ENCODE measurements at places on chromosomes 2 and 18.
A peak's percentile ranks its signal among the peaks of the same experiment; 100 is the strongest.

DNA sequence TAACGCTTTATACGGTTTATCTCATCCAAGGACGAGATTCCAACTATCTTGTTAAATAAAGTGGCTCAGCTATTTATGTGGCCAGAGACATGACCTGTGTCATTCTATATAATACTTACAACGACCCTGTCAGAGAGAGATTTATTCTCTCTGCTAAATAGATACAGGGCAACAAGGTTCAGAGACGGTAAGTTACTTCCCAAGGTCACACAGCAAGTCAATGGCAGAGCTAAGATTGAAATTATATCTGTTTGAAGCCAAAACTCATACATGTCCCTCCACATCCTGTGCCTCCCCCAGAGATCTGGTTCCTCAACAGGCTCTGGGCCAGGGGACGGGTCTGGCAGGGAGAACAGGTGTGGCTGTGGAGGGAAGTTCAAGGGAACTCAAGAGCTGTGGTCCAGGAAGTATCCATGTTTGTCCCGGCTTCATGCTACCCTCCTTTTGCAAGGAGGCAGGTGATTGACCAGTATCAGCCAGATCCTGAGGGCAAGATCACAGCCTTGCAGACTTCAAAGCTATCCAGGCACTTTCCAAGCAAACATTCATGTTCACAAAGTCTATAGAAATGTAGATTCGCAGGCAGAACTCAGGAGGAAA, 99.8 kb downstream of the CAPN13 start:
- no peak for DNase-seq

DNA sequence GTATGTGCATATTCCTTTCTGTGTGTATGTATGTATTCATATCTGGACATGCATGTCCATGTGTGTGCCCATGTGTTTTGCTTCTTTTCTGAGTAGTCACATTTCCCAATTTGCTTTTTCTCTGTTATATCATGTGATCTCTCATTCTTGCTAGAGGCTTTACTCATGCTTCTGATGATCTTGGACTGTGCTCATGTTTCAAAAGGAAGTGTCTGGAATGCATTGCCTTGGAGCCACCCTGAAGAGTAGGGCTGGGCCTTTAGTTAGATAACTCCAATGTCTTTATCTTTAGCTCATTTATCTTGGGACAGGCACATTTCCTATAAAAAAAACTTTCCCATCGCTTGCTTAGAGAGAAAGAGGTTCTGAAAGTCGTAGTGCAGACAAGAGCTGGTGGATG, 859.2 kb downstream of the CNTNAP5 start:
- peak; percentile 12 for DNase-seq

DNA sequence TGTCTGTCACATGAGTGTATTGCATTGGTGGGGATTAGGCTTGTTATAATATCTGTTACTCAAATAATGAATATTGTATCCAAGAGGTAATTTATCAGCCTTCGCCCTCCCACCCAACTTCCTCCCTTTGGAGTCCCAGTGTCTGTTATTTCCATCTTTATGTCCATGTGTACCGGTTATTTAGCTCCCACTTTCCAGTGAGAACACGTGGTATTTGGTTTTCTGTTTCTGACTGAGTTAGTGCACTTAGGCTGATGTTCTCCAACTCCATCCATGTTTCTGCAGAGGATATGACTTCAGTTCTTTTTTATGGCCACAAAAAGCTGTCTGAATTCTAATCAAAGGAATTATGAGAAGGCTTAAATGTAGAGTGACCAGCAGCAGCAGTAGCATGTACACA, 104.0 kb upstream of the ARHGAP28 start:
- DNase-seq = no peak

- DNase-seq = peak; percentile 92
Observed at GRCh38 chr2:28717339-28717758, 34.3 kb upstream of the PPP1CB start.

- no peak for DNase-seq
Observed at GRCh38 chr2:10918661-10919409, 7.1 kb downstream of the KCNF1 start.

DNA sequence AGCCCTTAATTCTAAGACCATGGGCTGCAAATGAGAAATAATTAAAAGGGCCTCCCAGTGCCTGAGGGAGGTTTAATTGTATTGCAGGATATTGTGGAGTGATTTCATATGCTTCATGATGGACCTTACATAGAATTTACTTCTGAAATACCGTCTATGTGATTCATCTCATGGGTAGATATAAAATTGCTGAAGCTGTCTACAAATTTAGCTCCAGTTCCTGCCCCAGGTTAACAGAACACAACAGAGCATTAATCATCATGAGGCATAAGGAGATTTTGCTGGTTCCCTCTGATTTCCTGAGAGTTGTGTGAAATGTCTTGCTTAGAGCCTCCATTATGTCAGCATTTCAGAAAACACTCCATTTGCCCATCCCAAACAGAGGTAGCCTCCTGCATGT, 770 bp downstream of the UPP2 start:
- DNase-seq = no peak

GRCh38 chr2:162092658-162093556, 18.9 kb upstream of the DPP4 start:
- peak; percentile 71 for DNase-seq

GRCh38 chr2:136131484-136131960, 13.6 kb upstream of the CXCR4 start:
- no peak for DNase-seq

DNA sequence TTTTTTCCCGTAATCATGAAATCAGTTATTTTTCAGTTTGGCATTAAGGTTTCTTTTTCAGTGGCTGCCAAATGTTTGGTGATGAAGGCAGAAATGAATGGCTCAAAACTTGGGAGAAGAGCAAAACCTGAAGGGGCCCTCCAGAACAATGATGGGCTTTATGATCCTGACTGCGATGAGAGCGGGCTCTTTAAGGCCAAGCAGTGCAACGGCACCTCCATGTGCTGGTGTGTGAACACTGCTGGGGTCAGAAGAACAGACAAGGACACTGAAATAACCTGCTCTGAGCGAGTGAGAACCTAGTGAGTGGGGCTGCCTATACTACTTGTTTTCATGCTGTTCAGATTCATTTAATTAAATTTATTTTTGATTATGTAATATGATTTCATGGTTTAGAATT, 29.2 kb upstream of the MSH2 start:
- no peak for DNase-seq

DNA sequence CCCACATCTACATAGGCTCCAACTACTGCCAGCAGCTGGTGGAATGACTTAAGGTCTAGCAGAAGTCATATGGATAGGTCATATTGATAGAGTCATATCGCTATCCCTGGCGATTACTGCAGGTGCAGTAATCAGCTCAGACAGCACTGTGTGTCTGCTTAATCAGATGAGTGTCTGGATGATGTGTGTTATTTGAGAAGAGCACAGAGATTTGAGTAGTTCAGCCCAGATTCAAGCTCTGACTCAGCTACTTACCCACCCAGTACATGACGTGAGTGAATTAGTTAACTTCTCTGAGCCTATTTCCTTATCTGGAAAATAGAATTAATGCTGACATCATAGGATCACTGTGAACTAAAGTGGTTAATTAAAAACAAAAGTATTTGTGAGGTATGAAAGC, 78.9 kb downstream of the EHD3 start:
- DNase-seq = peak; percentile 33

- no peak for DNase-seq
Observed at GRCh38 chr2:130972410-130972809, 120.8 kb downstream of the FAM168B start.

GRCh38 chr2:26008851-26009566, 24.9 kb upstream of the RAB10 start:
- DNase-seq = peak; percentile 30

GRCh38 chr2:106996171-106996769, 110.3 kb upstream of the ST6GAL2 start:
- DNase-seq = no peak

- DNase-seq = no peak
Observed at GRCh38 chr18:64747803-64748202, 598.9 kb upstream of the LINC00305 start.

DNA sequence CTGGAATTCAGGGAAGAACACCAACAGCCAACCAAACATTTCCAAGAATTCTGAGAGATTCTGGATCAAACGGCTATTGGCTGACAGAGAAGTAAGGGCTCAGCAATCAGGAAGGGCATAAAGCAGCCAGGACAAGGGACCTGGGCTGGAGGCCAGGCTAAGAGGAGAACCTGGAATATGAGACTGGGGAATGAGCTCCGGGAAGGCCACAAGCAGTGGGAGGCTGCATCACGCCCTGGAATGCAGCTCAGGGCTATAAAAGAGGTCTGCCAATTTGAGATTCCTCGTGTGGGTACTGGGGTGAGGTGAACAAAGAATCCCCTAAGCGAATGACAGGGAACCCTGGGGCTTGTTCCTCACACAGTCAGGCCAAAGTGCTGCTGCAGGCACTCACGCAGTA, 60.4 kb downstream of the ANO7 start:
- no peak for DNase-seq

- DNase-seq = no peak
Observed at GRCh38 chr18:51006948-51007789, 22.8 kb upstream of the SMAD4 start.

GRCh38 chr18:72940986-72941385, 73.2 kb upstream of the NETO1 start:
- DNase-seq = no peak

DNA sequence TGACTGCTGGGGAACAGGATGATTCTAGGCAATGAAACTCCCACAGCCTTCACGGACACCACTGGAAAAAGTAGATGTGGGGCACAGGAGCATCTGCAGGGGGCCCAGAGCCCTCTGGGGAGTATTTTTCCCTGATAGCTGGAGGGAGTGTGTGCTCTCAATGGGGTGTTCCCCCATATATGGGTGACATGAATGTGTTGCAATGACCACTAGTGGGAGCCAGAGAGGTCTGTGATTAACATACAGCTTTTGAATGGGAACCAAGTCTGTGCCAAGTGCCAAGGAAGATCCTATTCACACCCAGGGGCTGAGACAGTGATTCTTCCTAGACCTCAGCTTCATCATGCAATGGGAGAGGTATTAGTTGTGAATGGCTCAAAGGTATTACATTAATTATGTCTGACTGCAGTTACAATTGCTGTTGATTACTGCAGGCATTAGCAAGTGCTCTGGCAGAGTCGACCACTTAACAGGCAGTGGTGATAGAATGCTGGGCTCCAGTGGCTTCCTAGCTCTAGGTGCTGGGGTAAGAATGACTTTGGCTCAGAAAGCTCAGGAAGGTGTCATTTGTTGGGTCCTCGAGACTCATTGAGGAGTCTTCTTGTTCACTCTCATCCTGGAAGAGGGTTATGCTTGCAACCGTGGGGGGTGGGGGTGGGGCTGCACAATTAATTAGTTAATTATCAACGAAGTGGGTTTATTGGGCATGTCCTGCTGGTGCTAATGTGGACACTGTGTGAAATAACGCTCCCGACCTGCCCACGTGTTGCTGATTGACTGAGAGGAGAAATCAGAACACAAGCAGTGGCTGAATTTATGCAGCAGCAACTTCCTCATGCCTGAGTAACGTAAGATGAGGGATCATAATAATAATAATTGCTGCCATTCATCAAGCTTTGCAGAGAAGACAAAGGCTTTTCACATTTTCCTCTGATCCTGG, 194.1 kb downstream of the CLIP4 start:
- peak; percentile 70 for DNase-seq

DNA sequence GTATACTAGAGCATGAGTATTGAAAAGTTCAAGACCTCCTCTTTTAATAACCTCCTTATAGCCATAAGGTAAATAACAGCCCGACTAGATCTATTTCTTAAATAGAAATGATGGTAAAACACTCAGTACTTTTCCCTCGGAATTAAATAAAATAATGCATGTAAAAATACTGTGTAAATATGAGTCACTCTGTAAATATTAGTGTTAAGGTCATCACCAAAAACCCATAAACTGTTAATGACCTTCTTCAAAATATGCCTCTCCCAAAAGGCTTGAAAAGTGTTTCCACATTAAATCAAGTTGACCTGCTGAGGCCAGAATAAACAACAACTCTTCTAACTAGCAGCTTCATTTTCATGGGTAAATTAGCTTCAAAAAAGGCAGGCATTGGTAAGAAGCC, 25.3 kb upstream of the BZW1 start:
- peak; percentile 75 for DNase-seq

GRCh38 chr2:158686210-158686691, 108.9 kb upstream of the DAPL1 start:
- no peak for DNase-seq

DNA sequence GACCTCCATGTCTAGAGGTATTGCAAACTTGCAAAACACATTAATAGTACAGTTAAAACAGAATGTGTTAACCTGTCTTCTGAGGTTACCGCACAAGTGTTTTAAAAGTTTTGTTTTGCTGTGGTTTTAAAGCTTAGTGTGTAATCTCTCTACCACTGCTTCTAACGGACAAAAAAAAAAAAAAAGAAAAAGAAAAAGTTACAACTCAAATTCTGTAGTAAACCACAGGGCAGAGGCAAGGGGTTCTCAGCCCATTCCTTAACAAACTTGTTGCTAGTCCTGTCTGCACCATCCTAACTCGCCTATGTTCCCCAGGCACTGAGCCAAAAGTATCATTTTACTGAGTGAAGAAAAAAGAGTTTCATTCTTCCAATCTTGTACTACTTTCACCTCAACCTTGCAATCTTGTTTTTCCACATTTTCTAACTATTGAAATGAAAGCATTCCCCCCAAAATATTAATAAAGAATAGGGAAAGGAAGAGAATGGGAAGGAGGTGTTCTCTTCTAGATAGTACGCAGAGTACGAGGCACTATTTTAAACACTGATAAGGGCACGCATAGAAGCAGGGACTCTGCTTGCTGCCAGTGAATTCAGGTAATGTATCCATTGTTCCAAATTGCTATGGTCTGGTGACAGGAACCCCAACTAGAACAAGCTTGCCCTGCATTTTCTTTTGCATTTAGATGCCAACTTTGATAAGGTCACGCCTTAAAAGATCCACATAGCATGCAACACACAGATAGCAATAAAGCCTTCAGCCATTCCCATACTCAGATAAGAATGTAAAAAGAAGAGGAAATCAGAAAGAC, 47.1 kb downstream of the IKZF2 start:
- DNase-seq = peak; percentile 16

GRCh38 chr18:68991286-68991685, 193.4 kb downstream of the CCDC102B start:
- DNase-seq = peak; percentile 59

DNA sequence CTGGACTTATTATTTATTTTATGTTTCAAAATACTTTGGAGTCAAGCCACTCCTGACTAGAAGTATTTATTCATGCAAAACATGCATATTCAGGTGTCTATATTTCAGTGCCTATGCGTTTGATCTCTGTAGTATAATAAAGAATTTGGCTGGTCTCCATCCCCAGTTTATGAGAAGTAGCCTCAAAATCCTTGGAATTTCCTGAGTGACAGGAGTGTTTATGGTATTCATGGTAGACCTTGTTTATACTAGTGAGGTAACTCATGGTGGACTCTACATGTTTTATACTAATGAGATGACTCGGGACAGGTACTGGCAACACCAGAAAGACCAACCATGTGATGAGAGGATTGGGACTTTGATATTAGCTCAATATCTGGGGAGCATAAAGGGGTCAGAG, 43.9 kb upstream of the CSRNP3 start:
- no peak for DNase-seq

All from fibroblast of skin of back (primary cell).